ENCODE measurements at places on chromosomes 1 and 21.

DNA sequence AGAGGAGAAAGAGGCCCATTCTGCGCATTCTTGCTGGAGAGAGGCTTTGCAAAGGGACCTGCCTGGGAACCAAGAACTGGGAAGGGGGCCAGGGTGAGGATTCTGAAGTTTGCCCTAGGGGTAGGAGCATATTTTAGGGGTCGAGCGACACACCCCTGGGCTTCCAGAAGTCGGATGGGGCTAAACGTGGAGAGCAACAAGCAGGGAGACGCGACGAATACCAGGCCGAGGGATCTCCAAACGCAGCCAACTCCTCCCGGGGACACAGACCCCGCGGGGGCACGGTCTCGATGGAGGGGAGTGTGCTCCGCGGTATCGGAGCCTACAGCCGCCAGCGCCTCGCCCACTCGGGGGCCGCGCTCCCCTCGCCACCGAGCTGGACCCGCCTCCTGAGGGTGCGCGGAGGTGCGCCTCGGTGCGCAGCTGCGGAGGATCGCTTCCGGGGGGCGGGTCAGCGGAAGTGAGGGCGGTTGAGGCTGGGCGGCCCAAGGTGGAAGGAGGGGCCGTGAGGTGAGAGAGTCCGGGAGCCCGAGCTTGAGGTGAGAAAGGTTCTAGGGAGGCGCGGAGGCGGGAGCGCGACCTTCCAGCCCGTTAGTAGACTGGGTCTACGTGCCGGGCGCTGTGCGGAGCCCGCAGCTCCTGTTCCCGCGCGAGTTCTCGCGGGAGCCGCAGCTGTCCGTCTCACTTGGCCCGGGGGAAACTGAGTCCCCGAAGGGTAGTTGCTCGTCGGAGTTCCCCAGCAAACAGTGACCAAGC lies at the start of gene MTFR1L:
MTFR1L (plus strand) TSS at position 464 of the 756 bp plus-strand sequence. CDS start 3,151 bp downstream, outside the sequence.
- DNase-seq: peak; percentile 93

DNA sequence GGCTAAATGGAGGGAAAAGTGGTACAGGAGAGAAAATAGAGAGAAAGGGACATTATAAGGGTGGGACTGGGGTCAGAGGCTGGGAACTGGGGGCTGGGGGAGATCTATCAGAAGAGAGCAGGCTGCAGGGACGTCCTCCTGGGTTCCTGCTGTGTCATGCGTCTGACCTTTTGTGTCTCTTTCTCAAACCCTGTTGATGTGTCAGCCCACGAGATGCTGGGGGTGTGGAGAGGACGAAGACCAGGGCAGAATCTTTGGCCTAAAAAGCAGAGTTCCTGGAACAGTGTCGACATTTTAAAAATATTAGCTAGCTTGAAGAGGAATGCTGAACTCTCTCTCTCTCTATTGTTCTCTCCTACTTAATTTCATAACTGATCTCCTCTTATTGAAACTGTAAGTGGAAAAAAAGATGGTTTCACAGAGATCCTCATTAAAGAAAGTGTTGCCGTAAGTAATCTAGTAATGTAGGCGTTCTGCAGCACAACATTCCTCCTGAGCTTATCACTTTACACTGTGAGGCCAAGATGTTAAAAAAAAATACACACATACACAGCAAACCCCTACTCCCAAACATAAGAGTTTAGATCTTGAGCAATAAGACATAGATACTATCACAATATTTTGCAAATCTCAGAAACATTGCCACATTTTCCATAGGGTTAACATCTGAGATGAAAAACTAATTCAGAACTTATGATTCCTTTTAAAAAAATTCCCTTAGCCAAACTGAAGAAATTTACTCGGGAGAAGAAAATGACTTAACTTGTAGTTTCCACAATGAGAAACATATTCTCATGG lies 52.6 kb downstream of the RUNX1 start:
- peak; percentile 23 for DNase-seq

DNA sequence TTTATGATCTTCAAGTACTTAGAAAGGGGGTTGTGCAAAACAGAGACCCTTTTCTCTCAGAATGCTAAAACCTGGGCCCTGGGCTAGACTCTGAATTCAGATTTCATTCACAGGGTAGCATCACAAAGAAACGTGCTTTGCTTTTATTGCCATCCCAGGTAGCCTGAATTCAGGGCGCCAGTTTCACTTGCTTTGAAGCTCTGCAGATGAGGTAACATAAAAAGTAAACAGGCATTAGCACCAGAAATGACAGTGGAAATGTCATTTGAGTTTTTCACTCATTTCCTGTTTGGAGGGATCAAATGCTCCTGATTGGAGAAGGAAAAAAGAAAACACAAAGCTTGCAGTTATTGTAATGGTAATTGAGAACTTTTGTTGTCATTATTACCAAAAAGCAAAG lies 2.6 kb downstream of the SYPL2 start:
- no peak for DNase-seq

- DNase-seq: no peak
Measured at GRCh38 chr1:20699558-20699957, 18.2 kb downstream of the KIF17 start.

GRCh38 chr1:244381878-244382565 lies 69.7 kb downstream of the ADSS2 start:
- DNase-seq: no peak

DNA sequence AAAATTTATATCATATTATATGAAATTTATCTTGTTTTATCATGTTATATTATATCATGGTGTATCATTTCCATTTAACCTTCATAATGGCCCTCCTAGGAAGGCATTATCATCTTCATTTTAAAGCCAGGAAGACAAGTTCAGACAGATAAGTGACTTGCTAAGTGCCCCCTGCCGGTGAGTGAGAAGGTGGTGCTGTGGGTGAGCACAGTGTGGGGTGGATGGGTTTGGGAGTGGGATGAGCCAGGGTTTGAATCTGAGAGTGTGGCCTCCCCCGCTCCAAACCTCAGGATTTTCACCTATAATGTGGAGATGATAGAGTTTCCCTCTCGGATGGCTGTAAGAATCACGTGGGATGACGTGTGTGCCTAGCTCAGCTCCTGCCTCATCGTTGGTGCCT lies 108.7 kb upstream of the IGSF21 start:
- no peak for DNase-seq
